ENCODE measurements at places on chromosomes 13 and 19.

- DNase-seq: no peak
These were observed 90.5 kb downstream of the STK24 start for GRCh38 chr13:98486412-98486811.

DNA sequence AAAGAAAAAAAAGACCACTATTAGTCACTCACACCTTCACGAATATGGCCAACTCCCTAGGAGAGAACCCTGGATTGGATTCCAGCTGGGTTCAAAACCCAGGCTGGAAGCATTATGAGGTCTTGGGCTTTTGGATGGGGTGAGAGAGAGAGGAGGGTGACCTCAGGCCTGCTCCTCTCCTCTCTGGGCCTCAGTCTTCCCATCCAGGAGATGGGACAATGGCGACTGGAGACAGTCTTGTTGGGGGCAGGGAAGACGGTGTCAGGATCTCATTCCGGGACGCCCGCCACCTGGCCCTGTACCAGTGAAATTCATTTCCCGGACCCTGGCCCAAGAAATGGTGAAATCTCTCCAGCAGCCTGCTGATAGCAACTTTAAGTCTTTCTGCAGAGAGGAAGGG lies 26.3 kb downstream of the TINCR start:
- no peak for DNase-seq

DNA sequence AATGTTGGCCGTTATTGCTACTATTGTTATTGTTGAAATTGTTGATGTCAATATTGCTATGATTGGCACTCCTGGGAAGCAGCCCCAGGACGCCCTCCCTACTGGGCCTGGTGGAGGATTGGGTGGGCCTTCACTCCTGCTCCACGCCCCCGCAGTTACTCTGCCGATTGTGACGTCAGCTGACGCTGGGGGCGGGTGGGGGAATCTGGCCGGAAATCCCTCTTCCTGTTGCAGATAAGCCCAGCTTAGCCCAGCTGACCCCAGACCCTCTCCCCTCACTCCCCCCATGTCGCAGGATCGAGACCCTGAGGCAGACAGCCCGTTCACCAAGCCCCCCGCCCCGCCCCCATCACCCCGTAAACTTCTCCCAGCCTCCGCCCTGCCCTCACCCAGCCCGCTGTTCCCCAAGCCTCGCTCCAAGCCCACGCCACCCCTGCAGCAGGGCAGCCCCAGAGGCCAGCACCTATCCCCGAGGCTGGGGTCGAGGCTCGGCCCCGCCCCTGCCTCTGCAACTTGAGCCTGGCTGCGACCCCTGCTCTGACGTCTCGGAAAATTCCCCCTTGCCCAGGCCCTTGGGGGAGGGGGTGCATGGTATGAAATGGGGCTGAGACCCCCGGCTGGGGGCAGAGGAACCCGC lies at the start of gene ETV2:
Gene ETV2 (plus strand): TSS at position 231 of the 637 bp plus-strand sequence. CDS start 716 bp downstream, outside the sequence.
- DNase-seq: no peak

DNA sequence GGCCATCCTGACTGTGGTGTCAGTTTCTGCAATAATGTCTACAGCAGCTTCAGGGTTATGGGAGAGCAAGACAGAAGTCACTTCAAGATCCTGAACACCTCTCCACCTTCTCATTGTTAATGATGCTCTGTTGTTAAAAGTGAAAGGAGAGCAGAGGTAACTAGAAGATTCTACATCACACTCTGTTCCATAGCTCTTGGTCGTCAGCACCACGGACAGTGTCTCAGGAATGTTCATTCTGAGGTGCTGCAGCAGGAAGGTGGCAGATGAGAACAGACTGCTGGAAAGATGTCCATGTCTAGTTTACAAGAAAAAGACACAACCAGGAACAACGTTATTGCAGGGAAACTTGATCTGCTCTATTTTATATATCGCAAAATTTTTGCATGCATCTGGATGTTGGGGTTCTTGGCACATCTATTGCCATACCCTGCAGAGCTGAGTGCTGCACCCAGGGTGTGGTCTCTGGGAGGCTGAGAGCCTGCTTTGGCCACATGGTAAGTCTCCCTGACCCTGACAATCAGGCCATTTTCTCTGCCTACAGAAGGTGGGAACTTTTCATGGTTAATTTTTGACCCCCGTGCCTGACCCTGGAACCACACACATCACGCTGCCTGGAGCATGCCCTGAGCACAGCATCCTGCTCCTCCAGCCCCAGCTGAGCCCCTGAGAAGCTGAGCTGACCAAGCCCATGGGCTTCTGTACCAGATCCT lies 12.7 kb downstream of the CEACAM21 start:
- no peak for DNase-seq

DNA sequence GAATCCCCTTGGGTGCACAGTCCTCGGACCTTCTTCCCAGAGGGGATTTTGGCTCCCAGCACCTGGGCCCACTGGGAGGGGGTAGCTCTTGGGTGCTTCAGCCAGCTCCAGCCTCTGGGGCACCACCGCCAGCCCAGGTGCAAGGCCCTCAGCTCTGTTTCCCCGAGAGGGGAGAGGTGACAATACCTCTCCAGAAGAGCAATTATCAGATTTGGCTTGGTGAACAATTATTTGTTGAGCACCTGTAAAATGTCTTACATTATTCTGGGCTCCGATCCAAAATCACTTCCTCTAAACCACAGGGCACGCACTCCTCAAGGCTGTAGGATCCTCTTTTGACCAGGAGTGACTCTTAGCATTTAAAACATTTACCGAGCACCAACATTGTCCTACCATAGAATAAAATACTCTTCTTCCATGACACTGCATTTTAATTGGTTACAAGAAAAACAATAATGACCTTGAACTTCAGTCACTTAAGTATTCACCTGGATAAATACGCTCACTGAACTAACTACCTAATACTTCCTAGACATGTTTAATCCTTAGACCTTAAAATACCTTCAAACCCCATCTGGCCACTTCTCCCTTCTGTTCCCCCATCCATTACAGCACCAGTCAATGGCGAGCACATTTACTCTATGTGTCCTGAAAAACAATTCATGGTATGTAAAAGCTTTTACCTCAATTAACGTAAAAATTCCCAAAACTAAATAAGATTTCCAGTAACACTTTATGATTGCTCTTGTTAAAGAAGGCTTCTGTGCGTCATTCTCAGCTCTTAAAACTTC lies 54.8 kb downstream of the ABCC4 start:
- DNase-seq: no peak

DNA sequence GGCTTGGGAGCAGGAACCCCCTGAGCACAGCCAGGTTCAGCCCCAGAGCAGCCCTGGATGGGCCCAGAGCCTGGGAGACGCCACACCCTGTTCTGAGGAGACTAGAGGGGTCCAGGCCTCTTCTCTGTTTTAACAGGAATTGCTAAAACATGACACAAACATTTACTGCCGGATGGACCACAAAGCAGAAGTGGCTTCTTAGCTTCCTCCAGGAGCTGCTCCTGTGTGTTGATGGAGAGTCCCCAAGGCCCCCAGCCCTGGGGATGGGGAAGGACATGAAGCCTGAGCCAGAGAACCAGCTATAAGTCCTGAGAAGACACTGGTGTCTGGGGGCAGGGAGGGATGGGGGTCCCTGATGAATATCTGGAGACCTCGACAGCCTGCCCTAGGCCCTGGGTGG lies 14.6 kb downstream of the CEACAM3 start:
- DNase-seq: no peak

GRCh38 chr13:30576528-30576927 lies 41.2 kb upstream of the USPL1 start:
- DNase-seq: no peak

GRCh38 chr13:67696775-67697174 lies 466.6 kb upstream of the PCDH9 start:
- no peak for DNase-seq

DNA sequence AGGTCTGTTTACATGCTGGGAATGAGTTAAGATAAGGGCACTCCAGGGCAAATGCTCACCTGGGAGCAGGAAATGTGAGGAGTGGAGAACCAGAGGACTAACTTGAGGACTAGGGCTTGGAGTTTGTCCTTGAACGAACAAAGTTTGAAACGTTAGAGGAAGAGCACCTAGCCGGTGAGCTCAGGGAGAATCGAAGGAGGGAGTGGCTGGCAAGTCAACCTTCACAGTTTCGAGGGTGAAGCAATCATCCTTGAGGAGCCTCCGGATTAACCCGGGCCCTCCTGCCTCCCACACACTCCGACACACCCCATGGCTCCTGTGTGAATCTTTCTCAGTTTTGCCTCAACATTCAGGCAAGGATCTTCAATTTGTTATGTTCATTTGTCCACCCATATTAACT lies 58.6 kb downstream of the LMO7 start:
- DNase-seq: no peak

DNA sequence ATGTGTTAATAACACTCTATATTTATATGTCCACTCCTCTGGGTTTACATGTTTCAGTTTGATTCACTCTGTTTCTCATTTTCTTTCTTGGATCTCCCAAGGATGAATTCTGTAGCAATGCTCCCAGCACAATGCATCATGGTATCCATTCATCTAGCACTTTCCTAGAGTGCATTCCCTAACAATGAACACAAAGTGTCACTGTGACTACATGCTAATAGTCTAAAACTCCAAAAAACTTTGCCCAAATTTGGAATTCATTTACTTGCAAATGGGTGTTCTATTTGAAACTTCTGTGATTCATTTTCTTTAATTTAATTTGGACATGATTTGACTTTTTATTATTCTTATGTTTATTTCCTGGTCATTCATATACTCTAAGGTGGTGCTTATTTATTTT lies 286.3 kb downstream of the POU4F1 start:
- no peak for DNase-seq

DNA sequence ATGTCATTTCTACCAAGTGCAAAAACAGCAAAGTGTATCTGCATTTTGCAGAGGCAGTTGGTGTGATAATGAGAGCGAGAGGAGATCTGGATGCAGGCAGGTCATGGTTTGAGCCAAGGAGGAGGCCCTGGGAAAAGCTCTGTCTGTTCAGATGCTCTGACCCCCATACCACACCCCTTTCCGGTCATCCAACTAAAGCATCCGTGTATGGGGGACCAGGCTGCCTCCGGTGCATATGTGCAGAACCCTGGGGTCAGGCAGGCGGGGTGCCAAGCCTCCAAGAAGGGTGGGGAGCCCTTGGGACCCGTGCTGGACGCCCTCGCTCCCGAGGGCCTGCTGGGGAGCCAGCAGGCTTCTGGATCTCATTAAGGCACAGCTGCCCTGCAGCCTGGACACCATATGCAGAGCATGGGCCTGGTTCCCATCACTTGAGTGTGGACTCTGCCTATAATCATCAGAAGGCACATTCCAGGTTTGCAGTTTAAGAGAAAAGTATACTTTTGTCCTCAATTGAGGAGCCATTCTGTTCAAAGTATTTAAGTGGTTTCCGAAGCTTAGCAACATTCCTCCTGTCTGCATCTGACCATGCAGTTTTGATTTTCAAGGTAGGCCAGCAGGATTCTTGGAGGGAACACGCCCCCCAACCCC lies 56.1 kb downstream of the ALOX5AP start:
- DNase-seq: no peak

- no peak for DNase-seq
These were observed 4.3 kb upstream of the PALM3 start for GRCh38 chr19:14066134-14066533.

- no peak for DNase-seq
These were observed 141.2 kb upstream of the KLHL1 start for GRCh38 chr13:70249332-70250064.

DNA sequence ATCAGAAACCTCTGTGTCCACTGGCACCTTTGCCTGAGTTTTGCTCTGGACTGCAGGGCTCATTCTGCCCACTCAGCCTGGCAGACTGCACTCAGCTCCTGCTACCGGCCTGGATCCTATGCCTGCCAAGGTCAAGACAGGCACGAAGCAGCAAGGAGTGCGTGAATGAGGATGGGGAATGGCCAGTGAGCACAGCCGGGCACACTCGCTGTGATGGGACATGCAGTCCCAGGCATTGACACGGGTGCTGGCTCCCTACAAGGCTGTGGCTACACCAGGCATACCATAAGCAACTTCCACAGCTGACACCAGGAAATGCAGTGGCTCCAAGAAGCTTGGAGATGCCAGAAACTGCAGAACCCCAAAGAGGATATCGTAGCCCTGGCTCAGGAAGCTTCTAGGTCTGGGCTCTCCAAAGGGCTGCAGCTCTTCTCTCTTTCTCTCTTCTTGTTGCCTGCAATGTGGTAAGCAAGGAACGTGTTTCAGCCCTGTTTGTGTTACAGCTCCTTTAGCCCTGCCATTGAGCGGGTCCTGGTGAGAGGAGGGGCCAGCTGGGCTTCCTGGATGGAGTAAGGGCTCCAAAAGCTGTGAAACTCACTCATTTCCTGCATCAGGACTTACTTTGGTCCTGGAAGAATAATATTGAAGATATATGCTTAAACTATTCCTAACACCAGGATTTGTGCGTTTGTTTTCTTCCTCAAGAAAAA lies 832.6 kb upstream of the SLITRK5 start:
- no peak for DNase-seq

GRCh38 chr13:46951516-46951915 lies 54.7 kb upstream of the HTR2A start:
- DNase-seq: no peak

GRCh38 chr13:87792878-87793277 lies 121.7 kb downstream of the SLITRK5 start:
- no peak for DNase-seq

- no peak for DNase-seq
These were observed 23.3 kb upstream of the KCTD4 start for GRCh38 chr13:45224176-45224575.

GRCh38 chr13:99522298-99522697 lies 21.0 kb downstream of the TM9SF2 start:
- no peak for DNase-seq

- no peak for DNase-seq
These were observed 437.3 kb upstream of the ZNF507 start for GRCh38 chr19:31908080-31908479.

DNA sequence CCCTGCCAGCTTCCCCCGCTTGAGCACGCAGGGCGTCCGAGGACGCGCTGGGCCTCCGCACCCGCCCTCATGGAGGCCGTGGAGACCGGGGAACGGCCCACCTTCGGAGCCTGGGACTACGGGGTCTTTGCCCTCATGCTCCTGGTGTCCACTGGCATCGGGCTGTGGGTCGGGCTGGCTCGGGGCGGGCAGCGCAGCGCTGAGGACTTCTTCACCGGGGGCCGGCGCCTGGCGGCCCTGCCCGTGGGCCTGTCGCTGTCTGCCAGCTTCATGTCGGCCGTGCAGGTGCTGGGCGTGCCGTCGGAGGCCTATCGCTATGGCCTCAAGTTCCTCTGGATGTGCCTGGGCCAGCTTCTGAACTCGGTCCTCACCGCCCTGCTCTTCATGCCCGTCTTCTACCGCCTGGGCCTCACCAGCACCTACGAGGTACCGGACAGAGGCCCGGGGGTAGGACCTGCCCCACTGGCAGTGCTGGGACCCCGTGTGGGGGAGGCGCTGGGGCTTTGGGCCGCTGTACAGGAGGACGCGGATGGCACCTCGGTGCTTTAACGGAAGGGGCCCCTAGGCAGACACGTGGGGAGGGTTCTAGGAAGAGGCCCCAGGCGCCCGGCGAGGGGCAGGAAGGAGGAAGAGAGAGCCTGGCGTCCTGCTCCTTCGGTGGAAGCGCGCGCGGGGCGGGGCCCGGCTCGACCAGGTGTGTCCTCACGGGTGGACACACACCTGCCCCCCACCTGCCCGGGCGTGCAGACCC lies 681 bp downstream of the SLC5A5 start:
- DNase-seq: no peak

All from left lung (tissue), 14 donors.